ENCODE measurements at places on chromosomes 1 and 21.

DNA sequence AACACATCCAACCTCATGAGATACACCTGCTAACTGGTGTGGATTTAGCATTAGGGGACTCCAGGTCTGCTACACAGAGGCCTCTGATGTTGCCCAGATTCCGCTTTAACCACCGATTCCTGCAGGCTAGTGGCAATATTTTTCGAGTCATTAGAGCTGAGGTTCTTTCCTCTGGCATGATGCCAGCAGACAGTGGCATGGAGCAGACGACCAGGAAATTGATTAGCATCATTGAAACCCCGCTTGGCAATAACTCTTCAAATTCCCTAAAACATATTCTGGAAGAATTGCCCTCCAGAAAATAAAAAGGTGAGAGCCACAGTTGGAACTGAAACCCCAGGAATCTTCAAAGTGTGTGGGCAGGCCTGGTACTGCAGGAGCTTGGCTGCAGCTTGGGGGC, 28.4 kb upstream of the ETV3 start:
- DNase-seq: no peak

DNA sequence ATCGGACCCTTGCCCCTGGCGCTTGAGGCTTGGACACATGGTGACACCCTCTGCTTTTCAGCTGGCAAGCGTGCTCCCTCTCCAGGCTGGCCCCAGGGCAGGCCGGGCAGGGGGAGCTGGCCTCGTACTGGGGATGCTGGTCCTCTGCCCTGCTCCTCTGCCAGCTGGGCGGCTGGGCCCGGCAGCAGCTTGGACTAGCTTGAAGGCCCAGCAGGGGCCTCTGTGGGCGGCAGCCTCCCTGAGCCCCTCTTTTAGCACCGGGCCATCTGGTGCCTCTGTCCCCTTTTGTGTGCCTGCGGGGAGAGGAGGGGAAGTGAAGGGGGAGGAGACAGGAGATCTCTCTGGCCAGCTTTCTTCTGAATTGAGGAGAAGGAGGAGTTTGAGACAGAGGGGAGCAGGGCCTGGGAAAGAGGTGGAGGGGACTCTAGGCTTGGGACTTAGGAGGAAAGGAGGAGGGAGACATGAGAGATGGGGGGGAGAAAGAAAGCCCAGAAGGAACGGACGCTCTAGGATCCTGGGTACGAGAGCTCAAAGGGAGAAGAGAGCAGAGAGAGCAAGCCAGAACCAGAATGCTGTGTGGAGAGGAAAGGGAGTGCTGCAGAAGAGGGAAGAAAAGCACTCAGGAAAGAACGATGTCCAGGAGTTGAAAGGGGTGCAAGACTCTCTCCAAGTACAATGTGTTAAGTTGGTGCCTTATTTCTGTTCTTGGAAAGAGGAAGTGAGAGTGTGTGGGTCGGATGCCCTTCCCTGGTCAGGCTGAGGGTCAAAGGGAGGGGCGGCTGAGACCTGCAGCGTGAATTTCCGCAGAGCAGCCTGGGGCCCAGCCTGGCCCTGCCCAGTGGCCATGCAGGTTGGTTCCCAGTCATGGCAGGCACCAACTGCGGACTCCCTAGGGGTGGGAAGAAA, 40.3 kb downstream of the IER5 start:
- peak; percentile 95 for DNase-seq

GRCh38 chr1:79293611-79294010, 287.1 kb upstream of the ADGRL4 start:
- no peak for DNase-seq

GRCh38 chr21:32144851-32145250, 134.0 kb downstream of the MIS18A start:
- no peak for DNase-seq

- DNase-seq: no peak
Observed at GRCh38 chr21:39968010-39968409, 100.8 kb downstream of the PCP4 start.

DNA sequence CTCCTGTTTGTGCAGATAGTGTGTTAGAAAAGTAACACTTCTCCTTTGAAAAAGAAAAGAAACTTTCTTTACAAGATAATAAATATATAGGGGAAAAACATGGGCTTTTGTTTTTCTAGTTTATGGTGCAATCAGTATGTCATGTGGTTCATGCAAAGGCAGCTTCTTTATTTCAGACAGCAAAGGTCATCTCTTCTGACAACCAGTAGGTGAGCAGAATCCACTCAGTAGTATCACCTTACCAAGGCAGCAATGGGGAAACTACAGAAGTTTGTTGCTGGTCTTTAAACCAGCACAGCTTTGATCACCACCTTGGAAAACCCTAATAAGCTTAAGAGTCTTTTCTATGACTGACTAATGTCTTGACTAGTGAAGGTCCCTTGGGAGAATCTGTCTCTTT, 13.0 kb upstream of the SAMSN1 start:
- DNase-seq: no peak

- no peak for DNase-seq
Observed at GRCh38 chr1:62176597-62177312, 17.9 kb upstream of the L1TD1 start.

- DNase-seq: no peak
Observed at GRCh38 chr1:182956708-182957365, 3.9 kb upstream of the SHCBP1L start.

GRCh38 chr1:113859478-113860175, 11.9 kb downstream of the PTPN22 start:
- peak; percentile 45 for DNase-seq

GRCh38 chr1:224262373-224263054, 67.5 kb downstream of the NVL start:
- no peak for DNase-seq

- no peak for DNase-seq
Observed at GRCh38 chr1:98086796-98087441, 166.1 kb upstream of the DPYD start.

- DNase-seq: no peak
Observed at GRCh38 chr1:78370779-78371482, 119.8 kb upstream of the PTGFR start.

DNA sequence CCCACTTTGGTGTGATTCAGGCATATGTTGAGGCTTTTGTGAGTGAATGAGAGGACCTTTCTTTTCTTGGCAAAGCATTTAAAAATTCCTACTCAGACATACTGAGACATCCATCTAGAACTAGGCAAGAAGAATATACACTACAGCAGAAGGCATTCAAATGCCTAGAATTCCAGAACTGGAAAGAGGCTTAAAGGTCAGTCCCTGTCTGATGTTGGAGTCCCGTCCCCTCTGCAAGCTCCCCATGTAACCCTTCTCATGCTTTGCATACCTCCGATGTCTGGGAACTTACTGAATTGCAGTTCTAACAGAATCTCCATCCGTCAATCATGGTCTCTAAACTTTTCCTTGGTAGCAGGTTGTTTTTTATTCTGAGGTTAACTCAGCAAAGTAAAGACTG, 152.9 kb downstream of the ATP6V1G3 start:
- no peak for DNase-seq

- DNase-seq: no peak
Observed at GRCh38 chr1:217188280-217189237, 442.3 kb downstream of the GPATCH2 start.

DNA sequence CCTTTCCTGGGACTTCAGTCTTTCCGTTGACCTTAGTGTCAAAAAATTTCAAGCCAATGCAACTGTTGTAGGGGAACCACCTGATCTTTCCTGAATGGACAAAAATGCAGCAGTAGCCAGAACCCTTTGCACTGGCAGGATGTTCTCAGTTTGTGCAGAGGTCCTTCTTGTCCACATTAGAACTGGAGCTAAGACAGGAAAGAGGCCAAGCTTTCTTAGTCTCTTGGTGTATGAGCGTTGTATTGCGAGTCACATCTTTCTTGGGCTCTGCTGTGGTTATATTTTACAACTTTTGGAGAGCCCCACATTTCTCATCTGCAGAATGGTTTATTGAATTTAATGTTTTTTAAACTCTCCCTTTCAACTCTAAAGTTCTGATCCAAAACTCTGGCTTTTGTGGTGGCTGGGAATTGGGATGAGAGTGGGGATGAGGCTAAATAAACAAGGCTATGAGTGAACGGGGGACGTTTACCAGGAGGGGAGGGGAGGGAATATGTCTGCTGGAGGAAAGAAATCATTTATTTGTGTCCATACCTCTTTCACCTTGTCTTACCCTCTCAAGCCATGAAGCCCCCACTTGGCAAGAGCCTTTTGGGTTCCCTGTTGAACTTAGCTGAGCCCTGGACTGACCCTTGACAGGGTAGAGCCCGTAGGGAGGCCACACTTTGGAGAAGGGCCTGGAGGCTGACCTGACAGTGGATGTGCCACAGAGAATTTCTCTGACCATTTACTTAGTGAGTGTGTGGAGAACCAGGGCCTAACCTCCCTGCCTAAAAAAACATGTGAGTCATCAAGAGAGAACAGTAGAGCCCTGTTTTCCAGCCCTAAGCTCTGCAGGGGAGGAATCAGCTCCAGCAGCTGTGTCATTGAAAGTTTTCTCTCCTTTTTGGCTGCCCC, 586 bp downstream of the CHI3L2 start:
- no peak for DNase-seq

GRCh38 chr1:222234351-222234750, 313.6 kb downstream of the HHIPL2 start:
- DNase-seq: no peak

GRCh38 chr1:18970762-18971161, 14.3 kb upstream of the IFFO2 start:
- DNase-seq: no peak

DNA sequence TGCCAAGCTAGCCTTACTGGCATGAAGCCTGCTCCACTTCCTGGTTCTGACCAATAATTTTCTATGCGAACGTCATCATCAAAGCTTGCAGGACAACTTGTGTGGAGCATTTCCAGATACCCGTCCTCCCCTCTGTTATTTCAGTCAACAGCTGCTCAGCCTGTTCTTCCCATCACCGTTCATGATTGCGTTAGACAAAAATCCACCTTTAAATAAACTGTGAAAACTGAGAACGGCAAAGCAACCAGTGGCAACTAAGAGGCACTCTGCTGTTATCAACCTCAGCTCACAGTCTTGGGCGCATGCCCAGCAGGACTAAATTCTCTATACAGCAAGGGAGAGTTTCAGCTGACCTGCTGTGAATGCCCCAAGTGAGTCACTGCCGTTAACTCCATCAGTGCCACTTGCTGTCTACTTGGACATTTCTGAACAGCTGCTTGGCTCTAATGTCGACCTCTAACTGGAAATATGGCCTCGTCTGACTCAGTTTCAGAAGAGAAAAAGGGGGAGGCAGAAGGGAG, 207.4 kb upstream of the RUNX1 start:
- DNase-seq: no peak

DNA sequence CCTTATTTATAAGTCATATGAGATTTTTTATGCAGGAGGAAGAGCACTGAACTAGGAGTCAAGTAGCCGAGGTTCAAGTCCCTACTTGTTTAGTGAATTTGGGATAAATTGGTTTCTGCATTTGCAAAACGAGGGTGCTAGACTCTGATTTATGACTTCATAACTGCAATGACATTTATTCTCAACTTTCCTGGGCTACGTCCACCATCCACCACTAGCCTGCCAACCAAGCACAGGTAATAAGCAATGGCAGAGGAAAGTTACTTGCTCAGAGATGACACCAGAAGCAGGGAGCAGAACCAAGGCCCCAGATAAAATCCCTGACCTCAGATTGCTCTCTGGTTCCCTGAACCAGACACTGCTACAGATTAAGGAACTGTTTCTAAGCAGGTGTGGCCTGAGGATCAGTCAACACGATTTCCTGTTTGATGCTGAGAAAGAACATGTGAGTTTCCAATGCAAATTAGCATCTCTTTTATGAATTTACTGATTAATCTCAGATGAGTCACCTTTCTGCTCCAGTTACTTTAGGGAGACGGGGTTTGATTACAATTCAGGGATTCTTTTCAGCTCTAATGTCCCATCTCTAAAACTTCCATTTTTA, 52.7 kb downstream of the PLPP3 start:
- peak; percentile 44 for DNase-seq

- peak; percentile 56 for DNase-seq
Observed at GRCh38 chr1:119988306-119989062, 81.0 kb downstream of the NOTCH2 start.

DNA sequence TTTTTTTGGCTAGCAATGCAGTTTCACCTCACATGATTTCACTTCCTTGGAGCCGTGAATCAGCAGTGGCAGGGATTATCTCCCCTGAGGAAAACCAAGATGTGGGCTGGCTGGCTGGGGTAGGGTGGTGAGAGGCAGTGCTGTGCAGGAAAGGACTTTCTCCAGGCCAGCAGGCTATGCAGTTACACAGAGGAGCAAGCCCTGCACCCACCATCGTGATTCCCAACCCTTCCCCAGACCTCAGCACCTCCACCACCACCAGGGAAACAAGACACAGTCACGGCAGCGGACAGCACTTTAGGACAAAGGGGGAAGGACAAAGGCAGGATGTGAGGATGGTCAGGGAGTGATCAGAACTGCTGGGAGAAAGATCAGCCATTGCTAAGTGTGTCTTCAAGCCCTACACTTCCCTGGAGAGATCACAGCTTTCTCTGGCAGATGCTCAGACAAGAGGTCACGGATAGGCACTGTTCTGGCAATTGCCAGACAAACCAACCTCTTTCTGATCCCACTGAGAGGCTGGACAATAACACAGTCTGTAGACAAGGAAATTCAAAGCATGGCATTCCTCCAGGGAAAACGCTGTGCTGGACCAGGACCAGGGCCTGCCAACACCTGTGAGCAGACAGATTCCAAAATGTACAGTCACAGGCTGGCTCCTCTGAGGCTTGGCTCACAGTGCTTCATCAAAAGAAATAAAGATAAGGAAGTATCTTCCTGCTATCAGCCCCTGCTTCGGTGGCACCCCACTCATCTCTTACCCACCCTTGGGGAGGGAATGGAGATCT, 509.4 kb downstream of the SMYD3 start:
- no peak for DNase-seq

- DNase-seq: no peak
Observed at GRCh38 chr1:99554727-99555126, 91.2 kb upstream of the PALMD start.

GRCh38 chr1:160115545-160116282, at the start of gene ATP1A2:
ATP1A2 (plus strand) TSS chr1:160115759; CDS start chr1:160115862, 103 bp downstream.
- DNase-seq: no peak

- peak; percentile 1 for DNase-seq
Observed at GRCh38 chr1:205014783-205015182, 28.2 kb upstream of the CNTN2 start.

- DNase-seq: peak; percentile 89
Observed at GRCh38 chr1:116794804-116795481, 40.7 kb downstream of the CD2 start.

- DNase-seq: no peak
Observed at GRCh38 chr1:21185221-21185731, 8.6 kb upstream of the EIF4G3 start.

DNA sequence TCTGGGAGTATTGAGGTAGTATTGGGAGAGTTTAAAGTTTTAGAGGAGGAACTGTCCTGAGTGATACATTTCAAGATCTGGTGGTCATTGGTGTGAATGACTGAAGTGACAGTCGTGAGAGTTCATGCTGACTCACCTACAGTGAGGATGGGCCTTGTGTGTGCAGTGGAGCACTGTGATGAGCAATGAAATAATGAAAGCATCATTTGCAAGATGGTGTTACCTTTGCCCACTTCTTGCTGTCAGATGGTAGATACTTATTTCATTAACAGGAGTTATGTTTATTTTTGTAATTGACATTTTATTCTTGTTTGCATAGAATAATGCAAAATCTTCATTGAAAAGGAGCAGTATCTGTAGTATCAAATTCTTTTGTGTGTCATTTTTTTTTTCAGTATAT, 29.0 kb downstream of the POU2F1 start:
- no peak for DNase-seq

Measured in inflammatory macrophage (primary cell).